ENCODE measurements at places on chromosomes 2 and 18. TPM values are rescaled to one million over a fixed set of nuclear protein-coding genes. Genes with fewer than 3 reads are reported as not detected.

DNA sequence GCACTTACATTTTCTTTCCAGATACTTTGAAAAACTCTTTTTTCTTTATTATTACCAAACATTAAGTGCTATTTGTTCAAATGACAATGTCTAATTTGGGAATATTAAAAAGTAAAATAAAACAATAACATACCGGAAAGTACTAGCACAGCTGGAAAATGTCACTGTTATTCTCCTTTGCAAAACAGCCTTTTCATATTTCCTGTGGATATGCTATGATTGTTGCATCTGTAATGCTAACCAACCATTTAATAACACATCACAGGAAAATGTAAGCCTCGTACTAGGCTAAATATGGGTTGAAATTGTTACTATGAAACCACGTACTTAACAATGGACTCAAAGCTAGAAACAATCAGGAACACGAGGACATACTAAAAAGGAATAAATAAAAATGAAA is 298.1 kb downstream of the CBLN2 start:
- no peak for DNase-seq

DNA sequence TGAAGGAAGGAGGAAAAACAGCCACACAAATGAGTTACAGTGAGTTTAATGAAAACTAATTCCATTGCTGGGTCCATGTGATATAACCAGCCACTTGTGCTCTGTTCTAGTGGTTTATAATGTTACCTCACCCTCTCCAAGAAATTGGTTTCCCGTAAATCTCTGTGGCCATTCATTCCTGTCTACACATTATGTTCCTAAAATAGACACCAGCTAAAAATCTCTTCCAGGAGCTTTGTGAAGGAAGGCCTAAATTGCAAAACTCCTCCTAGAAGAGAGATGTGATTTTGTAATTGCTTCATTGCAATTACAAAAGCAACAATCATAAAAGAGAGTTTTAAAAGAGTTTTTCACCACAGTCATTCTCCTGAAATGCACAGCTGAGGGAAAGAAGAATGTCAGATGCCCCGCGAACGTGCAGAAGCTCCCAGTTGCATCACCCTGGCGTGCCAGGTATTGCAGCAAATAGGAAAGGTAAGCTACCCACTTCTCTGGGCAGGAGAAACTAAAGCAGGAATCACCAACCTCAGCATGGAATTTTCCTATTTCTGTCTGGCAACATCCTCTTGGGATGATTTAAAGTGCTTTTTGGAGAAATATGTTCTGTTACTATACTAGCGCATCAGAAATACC is 1.7 kb downstream of the SCN1A start:
- DNase-seq, result no peak

- DNase-seq, result no peak
These were observed 349.8 kb downstream of the TNS1 start for GRCh38 chr2:217652761-217653639.

DNA sequence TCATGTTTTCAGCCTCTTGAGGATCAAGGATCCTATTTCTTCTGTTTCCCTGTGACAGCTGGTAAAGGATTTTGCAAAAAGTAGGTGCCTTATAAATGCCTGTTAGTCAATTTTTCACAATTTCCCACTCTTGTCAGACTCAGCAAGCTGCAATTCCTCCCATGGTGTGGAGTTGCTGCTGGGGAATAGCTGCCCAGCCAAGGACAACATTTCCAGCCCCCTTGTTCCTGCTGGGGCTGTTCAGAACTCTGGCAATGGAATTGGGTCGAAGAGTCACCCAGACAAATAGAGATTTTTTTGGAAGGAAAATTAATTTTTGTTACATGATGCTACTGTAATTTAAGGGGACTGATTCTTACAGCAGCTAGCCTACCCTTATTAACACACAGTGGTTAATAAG is 43.7 kb downstream of the FSHR start:
- DNase-seq, result no peak

- no peak for DNase-seq
These were observed 146.4 kb downstream of the DYSF start for GRCh38 chr2:71599646-71600236.

GRCh38 chr2:152363936-152364335 is 29.0 kb downstream of the FMNL2 start:
- DNase-seq, result no peak

DNA sequence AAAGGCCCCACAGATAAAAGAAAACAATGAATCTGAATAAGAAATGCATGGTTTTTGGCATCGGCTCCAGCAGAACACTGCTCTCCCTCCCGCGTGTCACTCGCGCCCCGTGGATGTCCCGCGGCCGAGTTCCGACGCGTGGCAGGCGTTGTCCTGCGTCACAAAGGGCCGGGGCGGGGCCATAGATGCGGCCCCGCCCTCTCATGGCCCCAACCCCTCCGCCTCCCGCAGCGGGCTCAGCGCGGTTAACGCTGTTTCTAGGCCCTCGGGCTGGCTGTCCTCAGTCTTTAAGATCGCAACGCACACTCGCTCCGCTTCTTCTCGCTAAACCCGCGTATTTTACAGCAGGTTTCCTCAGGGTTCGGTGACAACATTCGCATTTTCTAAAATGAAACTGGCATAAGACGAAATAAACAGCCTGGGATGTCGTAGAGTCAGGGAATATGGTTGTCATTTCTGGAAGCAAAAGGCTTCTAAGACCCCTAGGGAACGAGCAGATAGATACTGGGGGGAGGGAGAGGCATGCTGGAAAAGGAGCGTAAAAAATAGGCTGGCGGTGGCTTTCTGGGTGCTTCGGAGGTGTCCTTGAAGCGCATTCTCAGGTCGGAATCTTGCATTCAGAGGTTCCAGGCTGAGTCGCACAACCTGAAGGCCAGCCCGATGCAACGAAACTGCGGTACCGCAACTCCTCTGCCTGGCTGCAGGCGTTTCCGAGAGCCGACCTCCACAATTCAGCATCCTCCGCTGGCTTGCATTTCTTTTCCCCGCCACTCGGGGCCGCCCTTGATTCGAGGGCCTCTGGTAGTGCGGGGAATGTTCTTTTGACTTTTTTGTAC is at the start of gene FKBP7:
Gene FKBP7, minus strand, starts transcription at position 162 of the 836 bp plus-strand sequence. Its CDS starts 101 bp downstream, at position 61.
- DNase-seq, result peak; percentile 84

DNA sequence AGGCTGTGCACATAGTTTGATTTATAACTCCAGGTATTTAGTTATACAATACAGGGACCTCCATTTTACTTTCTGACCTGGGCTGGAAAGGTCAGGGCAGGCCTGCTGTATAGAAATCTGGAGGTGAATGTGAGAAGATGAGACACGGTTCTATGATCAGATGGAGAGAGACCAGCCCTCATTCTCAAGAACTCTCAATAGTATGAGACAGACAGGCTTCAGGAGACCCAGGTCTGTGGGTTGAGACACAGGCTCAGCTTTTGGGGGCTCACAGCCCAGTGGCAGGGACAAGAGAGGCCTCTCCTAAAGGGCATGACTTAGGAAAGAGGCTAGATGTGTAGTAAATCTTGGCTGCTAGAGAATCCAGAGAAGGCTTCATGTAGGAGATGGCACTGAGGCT is 719 bp upstream of the ATP6V1B1 start:
- DNase-seq, result no peak

- DNase-seq, result no peak
These were observed 11.3 kb downstream of the MLPH start for GRCh38 chr2:237498341-237498740.

DNA sequence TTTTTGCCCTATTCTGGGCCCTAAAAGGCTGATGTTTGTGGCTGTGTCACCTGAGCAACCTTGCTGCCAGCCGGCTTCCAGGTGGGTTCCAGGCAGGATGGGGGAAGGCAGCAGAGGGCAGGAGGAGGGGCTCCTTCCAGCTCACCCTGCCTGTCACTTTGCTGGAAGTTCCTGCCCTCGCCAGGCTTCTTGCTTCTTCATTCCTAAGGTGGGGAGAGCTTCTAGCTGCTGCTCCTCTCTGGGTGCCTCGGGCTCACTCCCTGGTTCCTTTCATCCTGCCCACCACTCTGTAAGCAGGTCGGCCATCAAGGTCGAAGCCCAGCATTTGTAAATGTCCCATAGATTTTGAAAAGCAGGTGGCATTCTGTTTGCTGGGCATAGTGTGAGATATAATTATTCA is 249.4 kb upstream of the HS6ST1 start:
- no peak for DNase-seq

DNA sequence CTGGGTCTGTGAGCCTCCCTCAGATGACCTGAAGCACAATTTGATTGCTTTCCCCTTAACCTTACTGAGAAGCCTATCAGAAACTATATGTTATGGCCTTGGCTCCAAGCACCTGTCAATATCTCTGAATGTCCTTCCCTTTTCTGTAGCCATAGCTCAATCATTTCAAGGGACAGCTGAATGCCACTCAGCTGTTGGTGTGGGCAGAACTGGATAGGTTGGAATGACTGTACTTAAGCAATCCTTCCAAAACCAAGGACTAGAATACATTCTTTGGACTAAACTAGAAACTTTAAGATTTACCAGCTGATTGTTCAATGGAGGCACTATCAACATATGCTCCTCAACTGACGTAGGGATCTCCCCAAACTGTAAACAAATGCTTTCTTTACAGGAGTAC is 159.4 kb downstream of the THADA start:
- no peak for DNase-seq

DNA sequence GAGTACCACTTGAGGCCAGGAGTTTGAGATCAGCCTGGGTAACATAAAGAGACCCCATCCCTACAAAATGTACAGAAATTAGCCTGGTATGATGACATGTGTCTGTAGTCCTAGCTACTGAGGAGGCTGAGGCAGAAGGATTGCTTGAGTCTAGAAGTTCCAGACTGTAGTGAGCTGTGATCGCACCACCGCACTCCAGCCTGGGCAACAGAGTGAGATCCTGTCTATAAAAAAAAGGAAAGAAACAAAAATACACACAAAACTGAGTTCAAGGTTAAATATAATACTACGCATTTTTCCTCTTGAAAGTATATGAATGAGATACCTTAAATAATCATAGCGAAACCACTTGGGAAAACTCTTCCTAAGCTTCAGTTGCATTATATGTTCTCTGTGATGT is 94.0 kb downstream of the LDLRAD4 start:
- no peak for DNase-seq

GRCh38 chr18:30280861-30281470 is 761.6 kb downstream of the DSC3 start:
- DNase-seq, result peak; percentile 2

GRCh38 chr2:118858485-118859156 is 11.2 kb upstream of the EN1 start:
- no peak for DNase-seq

- no peak for DNase-seq
These were observed 71.4 kb upstream of the GLS start for GRCh38 chr2:190809139-190809764.

DNA sequence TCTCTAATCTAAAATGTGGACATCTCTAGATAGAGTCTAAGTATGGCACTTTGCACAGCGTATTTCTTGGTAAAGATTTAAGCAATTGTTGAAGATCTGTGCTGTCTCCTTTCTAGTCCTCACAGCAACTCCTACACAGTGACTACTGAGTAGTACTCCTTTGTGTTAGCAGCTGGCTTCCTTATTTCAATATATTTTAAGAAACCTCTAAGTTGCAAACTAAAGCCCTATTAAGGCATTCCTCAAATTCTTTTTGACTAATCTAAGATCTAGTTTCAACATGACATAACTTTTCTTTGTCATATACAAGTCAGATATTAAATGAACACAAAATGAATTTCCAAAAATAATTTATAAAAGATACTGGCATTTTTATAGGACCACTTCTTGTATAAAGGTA is 121.8 kb upstream of the DNAJC10 start:
- no peak for DNase-seq

DNA sequence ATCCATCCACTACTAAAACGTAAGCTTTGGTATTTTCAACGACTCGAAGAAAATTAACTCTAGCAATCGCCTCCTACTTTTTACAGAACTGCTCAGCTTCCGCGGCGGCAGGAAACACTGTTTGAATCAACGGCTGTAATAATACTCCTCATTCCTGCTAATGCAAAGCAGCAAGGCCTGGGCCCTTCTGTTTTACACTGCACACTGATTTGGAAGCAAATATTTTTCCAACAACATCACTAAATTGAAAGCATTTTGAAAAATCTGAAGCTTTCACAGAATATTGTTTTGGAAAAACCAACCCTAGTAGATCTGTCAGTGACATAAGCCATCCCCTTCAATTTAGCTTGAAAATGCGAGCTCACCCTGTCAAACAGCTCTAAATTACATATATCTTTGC is 261.2 kb downstream of the TXNL1 start:
- no peak for DNase-seq

DNA sequence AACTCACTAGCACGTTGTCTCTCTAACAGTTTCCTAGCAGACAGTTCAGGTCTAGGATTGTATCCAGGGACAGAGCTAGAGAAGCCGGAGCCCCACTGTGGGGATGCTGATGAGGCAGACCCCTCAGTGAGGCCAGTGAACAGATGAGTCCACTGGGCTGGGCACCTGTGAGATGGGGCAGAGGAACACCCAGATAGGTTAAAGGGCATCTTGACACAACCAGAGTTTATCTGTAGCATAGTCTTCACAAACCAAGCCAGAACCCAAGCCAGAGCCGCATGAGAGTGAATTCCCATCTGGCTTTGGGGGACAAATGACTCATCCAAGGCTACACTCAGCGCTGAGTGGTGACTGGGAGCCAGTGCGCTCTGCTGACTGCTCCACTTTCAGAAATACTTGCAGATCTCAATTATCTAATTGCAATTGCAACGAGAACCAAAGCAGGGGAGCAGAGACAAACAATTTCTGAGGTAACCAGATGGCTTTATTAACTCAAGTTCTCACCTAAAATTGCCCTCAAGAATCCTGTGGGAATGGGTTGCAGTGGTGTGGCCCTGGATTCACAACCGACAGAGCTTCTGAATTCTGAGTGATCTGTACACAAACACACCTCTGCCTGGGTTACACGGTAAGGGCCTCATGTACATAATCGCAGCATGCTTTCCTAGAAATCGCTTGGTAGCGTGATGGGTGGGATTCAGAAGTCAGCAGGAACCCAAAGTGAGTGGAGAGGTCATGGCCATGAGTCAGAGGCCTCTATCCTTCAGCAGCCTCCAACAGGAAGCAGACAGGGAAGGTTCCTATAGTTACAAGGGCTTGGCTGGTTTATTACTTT is 48.7 kb upstream of the MSH2 start:
- DNase-seq, result no peak

- DNase-seq, result peak; percentile 72
These were observed 776 bp upstream of the SPEG start for GRCh38 chr2:219433666-219434467.

- no peak for DNase-seq
These were observed 62.7 kb downstream of the CCDC148 start for GRCh38 chr2:158393886-158394285.

- DNase-seq, result peak; percentile 26
These were observed 200.1 kb downstream of the ARHGAP15 start for GRCh38 chr2:143329288-143329687.

- DNase-seq, result no peak
These were observed 209.6 kb downstream of the TWIST2 start for GRCh38 chr2:239057533-239057932.

- DNase-seq, result no peak
These were observed 166.4 kb downstream of the AKAIN1 start for GRCh38 chr18:5030636-5031035.

- DNase-seq, result no peak
These were observed 13.8 kb downstream of the HS1BP3 start for GRCh38 chr2:20637147-20637546.

The AMER3 gene
- not detected for total RNA-seq

The ALPP gene
- total RNA-seq, result not detected

The SERPINB10 gene
- not detected for total RNA-seq

The MRPS9 gene
- total RNA-seq, result 45.1 TPM

The PMS1 gene
- total RNA-seq, result 58.5 TPM

The CD8A gene
- total RNA-seq, result 419 TPM

The TANC1 gene
- total RNA-seq, result 0.92 TPM

The NYAP2 gene
- not detected for total RNA-seq

The AAMP gene
- total RNA-seq, result 75.8 TPM

The MALL gene
- not detected for total RNA-seq

The DIS3L2 gene
- total RNA-seq, result 26.5 TPM

The DUSP2 gene
- 313 TPM for total RNA-seq

The ZNF521 gene
- not detected for total RNA-seq

Measured in activated CD8-positive, alpha-beta T cell treated with anti-CD3 and anti-CD28 coated beads for 36 hours (primary cell).